ENCODE measurements at places on chromosomes 7 and 10.

GRCh38 chr7:122803851-122804250, 82.4 kb downstream of the CADPS2 start:
- H3K4me1 ChIP-seq, result peaks cover 32% of the 10 kb centered on the region
- no peak for DNase-seq
- no peaks in the 10 kb centered on the region for H3K27me3 ChIP-seq
- no peak overlapping the region for H3K4me3 ChIP-seq

GRCh38 chr10:70477661-70478162, 855 bp upstream of the PALD1 start:
- H3K4me3 ChIP-seq, result peak overlapping the region; percentile 64
- no peaks in the 10 kb centered on the region for H3K27me3 ChIP-seq
- peak overlapping the region; percentile 91 for H3K27ac ChIP-seq
- no peaks in the 10 kb centered on the region for H3K36me3 ChIP-seq
- peaks cover 49% of the 10 kb centered on the region for H3K4me1 ChIP-seq

DNA sequence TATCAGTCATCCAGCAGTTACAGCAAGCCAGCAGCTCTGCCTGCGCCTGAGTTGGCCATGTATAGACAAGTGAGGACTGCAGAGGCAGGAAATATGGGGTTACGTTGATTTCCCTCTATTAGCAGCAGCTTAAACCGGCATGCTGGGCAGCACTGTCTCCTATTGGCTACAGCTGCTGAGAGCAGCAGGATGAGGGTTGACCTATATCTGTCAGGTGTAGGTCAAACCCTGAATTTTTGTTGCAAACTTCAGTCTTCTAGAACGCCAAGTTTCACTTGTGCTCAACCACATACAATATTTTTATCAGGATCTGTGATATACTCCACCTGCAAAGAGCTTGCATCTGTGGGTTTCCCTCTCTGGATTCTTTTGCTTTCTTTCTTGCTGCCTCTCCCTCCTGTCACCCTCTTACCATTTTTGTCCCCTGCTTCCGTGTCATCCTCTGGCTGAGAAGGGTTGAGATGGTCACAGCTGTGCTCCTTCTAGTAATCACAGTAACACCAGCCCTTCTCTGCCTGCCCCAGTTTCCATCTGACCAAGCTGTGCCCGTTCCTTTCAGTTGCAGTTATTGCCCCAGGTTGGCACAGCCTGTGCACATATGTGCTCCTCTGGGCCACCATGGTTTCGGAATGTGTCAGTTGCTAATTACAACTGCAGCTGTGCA, 23.8 kb upstream of the GLCCI1 start:
- no peak overlapping the region for H3K27ac ChIP-seq
- no peaks in the 10 kb centered on the region for H3K36me3 ChIP-seq
- no peak overlapping the region for H3K4me3 ChIP-seq
- DNase-seq, result no peak
- no peaks in the 10 kb centered on the region for H3K4me1 ChIP-seq
- no peaks in the 10 kb centered on the region for H3K27me3 ChIP-seq

DNA sequence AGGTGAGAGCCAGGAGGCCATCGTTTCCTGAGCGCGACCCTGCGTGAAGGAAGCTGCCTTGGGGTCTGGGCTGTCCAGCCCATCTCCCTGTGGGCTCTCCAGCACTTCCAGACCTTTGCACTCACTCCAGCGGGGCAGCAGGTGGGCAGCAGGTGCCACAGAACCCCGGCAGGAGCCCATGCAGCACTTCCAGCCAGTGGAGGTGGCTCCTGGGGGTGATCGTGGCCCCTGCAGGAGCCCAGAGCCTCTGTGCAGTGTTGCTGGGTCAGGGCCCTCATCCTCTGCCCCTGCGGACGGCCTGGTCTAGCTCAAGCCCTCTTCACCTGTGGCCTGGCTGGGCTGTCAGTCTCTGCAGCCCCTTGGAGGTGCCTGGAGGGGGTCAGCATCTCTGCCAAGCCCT, 59.9 kb downstream of the PWWP2B start:
- peaks cover 6% of the 10 kb centered on the region for H3K27me3 ChIP-seq
- no peak overlapping the region for H3K4me3 ChIP-seq
- H3K36me3 ChIP-seq, result no peaks in the 10 kb centered on the region
- H3K4me1 ChIP-seq, result peaks cover 32% of the 10 kb centered on the region
- H3K27ac ChIP-seq, result no peak overlapping the region
- peak; percentile 5 for DNase-seq

DNA sequence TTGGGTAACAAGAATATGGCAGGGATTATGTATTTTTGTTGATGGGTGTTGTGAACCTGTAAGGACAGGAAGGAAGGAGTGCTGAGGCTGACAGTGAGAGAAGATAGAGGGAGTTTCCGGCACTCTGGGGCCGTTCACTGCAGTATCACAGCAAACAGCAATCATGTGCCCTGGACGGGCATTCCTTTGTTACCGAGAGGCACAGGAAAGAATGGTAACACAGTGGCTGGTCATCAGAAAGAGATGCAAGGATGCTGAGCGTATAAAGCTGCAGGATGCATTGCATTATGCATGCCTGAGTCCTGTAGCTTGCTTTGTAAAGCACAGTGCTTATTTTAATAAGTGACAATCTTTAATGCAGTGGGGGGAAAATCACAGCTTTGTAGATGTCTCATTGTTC, 286.8 kb downstream of the RPS24 start:
- no peaks in the 10 kb centered on the region for H3K36me3 ChIP-seq
- H3K4me1 ChIP-seq, result peaks cover 15% of the 10 kb centered on the region
- no peak overlapping the region for H3K4me3 ChIP-seq
- no peak overlapping the region for H3K27ac ChIP-seq

DNA sequence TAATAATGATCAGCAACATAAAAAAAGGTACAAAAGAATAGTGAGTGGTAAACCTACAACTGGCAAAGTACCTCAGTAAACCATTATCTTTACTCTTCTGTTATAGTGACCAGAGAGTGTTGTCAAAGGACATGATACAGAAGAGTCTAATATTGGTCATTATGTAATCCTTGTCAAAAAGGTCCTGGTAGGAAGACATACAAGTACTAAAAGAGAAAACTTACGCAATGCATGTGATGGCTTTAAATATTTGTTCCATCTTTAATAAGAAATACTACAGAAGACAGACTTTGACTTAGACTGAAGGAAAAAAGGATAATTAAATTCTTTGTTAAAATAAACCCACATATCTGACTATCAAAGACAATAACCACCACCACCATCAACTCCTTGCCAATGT, 6.5 kb downstream of the DOCK4 start:
- H3K27me3 ChIP-seq, result no peaks in the 10 kb centered on the region
- no peak overlapping the region for H3K27ac ChIP-seq
- peaks cover 38% of the 10 kb centered on the region for H3K4me1 ChIP-seq
- H3K4me3 ChIP-seq, result no peak overlapping the region
- no peaks in the 10 kb centered on the region for H3K36me3 ChIP-seq

DNA sequence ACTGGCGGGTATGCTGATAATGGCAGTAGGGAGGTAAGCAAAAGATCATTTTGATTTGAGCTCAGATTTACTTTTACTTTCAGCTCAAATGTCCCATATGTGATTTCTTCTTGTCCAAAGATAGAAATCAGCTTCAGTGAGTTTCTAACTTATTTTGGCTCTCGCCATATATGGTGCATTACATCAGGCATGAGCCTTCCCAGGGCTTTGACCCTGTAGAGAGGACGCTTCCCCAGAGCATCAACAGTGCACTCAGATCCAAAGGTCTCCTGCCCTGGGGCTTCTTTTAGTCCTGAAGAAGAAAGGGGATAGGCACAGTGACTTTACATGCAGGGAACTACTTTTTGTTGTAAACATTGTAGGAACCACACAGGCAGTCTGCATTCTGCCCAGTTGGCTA, 128.6 kb upstream of the PDLIM1 start:
- DNase-seq, result no peak
- H3K4me1 ChIP-seq, result peaks cover 90% of the 10 kb centered on the region
- peak overlapping the region; percentile 95 for H3K27ac ChIP-seq
- no peaks in the 10 kb centered on the region for H3K27me3 ChIP-seq
- no peaks in the 10 kb centered on the region for H3K36me3 ChIP-seq

DNA sequence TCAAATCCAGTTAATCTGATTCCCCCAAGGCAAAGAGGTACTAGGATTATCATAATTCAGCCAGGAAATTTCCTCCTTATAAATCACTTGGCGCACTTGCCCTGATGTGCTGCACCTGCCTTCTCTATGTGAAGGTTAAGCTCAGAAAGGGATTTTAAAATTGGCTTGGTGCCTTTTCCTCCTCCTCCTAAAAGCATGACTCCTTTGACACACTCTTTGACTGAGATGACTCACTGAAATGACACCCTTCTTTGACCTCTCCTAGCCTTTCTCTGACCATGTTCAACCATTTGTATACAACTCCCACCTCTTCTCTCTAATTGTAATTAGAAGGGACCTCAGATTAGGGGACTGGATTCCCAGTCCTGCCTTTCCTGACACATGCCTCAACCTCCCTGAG, 46.5 kb downstream of the ABLIM1 start:
- no peaks in the 10 kb centered on the region for H3K27me3 ChIP-seq
- H3K27ac ChIP-seq, result peak overlapping the region; percentile 87

DNA sequence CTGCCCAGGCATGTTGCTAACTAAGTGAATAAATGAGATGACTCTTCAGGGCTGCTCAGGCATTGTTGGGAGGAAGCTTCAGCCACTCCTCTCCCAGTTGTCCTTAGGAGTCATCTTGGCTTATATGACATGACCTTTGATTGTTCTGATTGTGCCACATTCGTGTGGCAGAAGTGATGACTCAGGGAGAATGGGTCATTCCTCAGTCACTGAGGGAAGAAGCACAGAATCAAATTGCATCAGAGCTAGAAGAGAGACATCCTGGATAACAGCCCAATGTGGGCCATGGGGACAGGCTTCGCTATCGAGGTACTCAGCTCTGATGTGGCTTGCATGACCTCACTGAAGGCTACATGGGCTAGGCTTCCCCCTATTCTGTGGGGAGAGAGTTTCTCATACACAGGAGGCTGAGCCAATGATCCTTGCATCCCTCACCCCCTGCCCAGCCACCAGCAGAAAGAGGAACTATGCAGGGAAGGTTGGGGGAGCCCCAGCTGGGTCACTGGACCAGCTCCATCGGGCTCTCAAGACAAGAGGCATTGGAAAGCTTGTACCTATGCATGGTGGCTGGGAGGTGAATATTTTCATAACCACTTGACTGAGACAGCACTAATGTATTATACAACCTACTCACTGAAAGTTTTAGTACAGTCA, 6.0 kb upstream of the HMX3 start:
- no peak overlapping the region for H3K27ac ChIP-seq
- peaks cover 97% of the 10 kb centered on the region for H3K27me3 ChIP-seq
- no peak overlapping the region for H3K4me3 ChIP-seq
- H3K36me3 ChIP-seq, result no peaks in the 10 kb centered on the region
- DNase-seq, result no peak
